ENCODE measurements at places on chromosomes 5 and 9.

DNA sequence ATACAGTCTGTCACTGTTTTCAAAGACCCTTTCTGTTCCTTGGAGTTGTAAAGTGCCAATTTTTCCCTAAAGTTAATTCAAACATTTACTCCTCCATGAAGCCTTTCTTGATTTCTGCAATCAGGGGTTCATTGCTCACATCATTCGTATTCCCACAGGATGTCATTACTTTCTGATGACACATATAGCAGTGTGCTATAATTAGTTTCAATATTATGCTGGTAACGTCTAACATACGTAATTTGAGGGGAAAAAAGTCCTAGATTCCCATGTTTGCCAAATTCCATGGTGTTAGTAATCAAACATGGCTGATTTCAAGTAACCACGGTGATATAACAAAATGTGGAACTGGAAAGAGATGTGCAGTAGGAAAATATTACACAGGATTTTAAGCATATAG is 468.2 kb upstream of the MEF2C start:
- peak; percentile 19 for DNase-seq

DNA sequence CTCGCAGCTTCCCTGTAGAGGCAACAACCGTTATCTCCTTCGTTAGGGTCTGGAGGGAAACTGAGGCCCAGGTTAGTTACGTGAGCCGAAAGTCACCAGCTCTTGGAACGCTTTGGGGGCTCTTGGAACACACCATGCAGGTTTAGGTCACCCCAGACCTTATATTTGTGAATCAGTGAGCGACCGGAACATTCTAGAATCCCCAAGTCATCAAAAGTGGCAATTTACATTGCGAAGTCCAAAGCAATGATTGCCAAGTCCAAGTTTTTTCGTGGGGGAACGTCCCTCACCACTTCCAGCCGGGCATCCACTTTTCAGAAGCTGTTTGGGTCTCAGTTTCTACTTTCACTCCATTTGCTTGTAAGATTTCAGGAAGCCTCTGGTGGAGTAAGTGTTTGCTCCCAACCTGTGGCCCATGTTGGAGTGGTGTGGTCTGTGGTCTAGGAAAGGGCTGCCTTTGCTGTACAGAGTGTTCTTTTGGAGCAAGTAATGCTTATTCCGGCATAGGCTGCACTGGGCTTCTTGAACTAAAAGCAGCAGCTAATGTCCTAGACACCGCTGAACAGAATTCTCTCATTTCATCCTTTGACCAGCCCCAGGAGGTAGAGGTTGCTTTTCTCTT is 32.8 kb upstream of the SPRY4 start:
- no peak for DNase-seq

GRCh38 chr9:131739133-131739958 is 530 bp downstream of the RAPGEF1 start:
- DNase-seq = peak; percentile 80

- DNase-seq = no peak
Observed at GRCh38 chr5:34490506-34491250, 165.4 kb upstream of the RAI14 start.

DNA sequence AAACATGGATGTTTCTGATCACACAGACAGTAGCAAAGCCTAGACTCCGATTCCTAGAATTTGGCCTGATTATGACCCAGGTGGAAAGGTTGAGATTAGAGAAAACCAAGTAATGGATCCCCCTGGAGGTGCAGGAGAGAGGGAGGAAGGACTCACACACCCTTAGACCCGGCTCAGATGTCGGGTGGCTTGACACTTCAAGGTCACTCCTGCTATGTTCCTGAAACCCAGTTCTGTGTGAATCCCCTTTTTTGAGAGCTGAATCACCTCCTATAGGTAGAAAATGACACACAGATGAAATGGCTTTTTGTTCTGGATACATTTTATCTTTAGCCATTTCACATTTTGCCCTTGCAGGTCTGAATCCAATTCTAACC is 192.8 kb downstream of the ARRDC3 start:
- no peak for DNase-seq

GRCh38 chr9:4713849-4714248 is 27.2 kb downstream of the AK3 start:
- no peak for DNase-seq

GRCh38 chr9:75087289-75087823 is 599 bp downstream of the NMRK1 start:
- DNase-seq = peak; percentile 62

GRCh38 chr5:6302684-6303083 is 75.7 kb downstream of the MED10 start:
- no peak for DNase-seq

GRCh38 chr5:155282503-155283107 is 269.1 kb downstream of the KIF4B start:
- DNase-seq = no peak

DNA sequence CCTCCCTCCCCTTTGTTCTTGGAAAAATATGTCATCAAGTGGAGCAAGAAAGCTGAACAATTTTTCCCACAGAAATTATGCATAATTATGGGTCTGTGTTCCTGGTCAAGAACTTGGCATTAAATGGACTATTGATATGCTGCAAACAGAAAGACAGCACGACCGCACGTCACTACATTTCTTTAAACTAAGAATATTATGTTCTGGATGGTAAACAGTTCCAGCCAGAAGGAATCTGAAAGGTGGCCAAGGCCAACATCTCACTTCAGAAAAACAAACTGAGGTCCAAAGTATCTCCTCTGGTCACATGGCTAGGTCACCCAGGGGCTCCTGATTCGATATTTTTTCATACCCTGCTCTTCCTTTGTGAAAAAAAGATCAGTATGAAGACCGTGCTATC is 173.3 kb upstream of the GAS1 start:
- DNase-seq = no peak

DNA sequence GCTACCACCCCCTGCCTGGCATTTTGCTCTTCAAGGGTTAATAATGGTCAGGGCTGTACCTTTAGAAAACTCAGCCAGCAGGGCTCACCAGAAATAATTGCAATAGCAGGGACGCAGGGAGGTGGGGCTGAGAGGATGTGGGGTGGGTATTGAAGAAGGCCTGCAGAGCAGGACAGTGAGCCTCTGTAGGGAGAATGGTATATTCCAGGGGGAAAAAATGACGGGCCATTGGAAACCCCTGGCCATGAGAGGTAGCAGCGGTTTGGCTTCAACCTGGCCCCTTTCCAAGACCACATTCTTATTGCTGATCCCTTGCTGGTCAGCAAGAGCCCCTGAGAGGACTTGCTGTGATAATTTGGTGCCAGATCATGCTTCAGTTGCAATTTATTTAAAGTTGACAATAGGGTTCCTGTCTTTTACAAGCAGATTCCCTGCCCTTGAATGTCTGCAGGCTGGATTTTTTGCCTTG is 36.7 kb upstream of the CTNNA1 start:
- no peak for DNase-seq

GRCh38 chr9:92535940-92536850 is at the start of gene ECM2:
Gene ECM2, minus strand, starts transcription at chr9:92535990. Its CDS starts 13,124 bp downstream, at chr9:92522866.
- DNase-seq = no peak

GRCh38 chr9:136404801-136405136 is 4.8 kb upstream of the SNAPC4 start:
- no peak for DNase-seq

- DNase-seq = no peak
Observed at GRCh38 chr5:109653042-109653441, 36.7 kb upstream of the MAN2A1 start.

- DNase-seq = no peak
Observed at GRCh38 chr5:110880413-110880812, 141.6 kb downstream of the SLC25A46 start.

DNA sequence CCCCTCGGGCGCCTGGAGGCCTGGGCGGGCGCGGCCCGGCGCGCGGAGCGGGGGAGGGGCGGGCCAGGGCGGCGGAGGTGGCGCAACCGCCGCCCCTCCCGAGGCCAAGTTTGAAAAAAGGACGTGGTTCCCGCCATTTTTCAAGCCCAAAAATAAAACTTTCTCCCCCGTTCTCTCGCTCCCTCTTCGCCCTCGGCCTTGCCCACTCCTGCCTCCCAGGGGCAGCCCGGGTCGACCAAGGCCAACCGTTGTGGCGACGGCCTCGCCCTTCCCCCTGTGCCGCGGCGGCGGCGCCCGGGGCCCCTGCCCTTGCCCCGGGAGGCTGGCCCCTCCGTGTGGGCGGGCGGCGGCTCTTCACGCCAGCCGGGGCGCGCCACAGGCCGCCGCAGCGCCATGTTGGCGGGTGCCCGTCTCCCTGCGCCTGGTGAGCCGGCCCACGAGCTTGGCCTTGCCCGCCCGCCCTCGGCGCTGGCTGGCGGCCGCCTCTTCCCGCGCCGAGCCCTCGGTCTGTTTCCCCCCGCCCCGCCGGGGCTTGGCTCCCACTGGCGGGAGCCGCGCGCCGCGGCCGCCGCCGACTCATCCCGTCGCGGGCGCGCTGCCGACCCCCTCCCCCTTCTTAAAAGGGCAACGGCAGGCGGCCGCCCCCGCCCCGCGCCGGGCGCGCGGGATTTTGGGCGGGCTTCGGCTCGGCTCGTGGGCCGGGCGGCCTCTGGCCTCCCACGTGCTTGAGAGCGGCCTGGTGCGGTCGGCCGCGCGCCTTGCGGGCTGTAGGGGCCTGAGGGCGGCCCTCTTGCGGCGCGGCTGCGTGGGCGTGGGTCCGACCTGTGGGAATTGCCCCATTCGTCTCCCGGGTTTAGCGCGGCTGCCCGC is 1.3 kb downstream of the ANP32B start:
- DNase-seq = peak; percentile 85

GRCh38 chr5:180589771-180590542 is 1.3 kb downstream of the SCGB3A1 start:
- no peak for DNase-seq

DNA sequence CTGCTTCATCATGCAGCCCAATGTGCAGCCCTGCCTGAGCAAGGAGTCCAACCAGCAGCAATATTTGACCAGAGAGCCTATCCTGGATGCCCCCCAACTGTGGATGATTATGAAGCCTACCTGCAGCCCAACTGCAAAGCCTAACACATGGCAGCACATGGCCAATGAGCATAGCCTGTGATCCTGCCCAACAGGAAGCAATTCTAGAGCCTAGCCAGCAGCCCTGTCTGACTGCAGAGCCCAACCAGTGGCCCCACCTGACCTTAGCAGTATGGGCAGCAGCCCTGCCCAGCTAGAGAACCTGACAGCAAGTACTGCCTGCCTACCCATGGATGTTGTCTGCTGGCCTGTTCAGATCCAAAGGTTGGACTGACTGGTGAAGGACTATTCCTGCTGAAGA is 97.3 kb upstream of the SH3GL2 start:
- no peak for DNase-seq

DNA sequence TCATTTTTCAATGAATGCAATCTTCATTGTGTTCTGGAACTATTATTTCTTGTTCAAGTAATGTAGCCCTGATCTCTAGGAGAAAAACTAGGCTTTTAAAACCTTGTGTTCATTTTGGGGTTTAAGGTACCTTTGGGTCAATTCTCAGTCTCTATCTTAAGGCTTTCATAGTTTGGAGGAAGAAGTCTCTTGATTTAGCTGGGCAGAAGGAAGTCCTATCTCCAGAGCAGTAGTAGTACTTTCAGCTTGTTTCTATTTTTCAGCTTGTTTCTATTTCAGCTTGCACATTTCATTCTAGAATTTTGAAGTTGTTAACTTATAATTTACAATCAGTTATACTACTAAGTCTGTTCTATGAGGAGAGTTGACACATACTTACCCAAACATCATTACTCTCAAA is 15.2 kb downstream of the CSNK1G3 start:
- no peak for DNase-seq

DNA sequence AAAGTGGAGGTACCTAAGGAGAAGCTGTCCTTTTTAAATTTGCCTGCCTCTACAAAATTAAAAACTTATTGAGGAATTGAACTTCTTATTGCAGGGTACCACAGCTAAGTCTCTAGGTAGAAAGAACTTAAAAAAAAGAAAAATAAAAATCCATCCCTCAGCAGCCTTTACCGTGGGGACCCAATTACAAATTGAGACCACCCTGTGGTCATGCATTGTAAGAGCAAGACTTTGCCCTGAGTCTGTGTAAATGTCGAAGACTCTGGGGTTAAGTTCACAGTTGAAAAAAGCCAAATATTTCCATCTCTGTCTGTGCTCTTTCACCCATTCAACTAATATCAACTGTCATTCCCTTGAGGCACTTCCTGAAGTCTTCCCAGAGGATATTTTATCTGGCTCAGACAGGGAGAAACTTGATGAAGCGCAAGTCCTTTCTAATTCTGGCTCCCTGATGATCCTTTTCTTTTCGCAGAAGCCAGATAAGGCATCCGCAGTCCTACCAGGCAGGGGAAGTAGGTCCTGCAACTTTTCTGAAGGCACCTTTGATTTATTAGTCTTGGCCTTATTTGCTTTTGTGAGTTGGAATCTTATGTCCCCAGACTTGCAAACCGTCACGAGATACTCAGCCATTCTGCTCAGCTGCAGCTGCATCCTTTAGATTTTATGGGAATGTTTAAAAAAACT is 323.8 kb upstream of the WWC1 start:
- no peak for DNase-seq

DNA sequence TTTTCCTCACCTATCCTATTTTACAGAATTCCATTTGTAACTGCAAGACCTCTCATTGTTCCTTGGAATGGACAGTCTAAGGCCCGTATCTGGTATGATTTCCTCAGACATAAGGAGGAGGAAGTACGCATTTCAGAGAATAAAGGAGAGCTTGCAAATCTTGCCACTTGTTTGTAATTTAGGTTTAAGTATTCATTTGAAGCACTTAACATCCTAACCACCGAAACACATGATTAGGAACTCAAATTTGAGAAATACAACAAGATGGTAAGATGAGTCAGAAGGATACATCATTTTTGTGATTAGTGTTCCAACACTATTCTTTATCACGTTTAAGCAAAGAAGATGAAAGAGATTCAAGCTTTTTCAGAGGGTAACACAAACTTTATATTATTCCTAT is 3.9 kb upstream of the ZCCHC9 start:
- DNase-seq = no peak

DNA sequence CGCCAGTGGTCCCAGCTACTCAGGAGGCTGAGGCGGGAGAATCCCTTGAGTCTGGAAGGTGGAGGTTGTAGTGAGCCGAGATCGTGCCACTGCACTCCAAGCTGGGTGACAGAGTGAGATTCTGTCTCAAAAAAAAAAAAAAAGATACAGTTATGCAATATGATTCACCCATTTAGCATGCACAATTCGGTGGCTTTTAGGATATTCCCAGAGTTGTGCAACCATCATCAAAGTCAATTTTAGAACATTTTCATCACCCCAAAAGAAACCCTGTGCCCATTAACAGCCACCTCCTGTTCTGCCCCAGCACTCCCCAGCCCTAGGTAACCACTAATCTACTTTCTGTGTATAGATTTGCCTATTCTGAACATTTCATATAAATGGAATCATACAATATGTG is 4.3 kb upstream of the DHFR start:
- DNase-seq = peak; percentile 44

DNA sequence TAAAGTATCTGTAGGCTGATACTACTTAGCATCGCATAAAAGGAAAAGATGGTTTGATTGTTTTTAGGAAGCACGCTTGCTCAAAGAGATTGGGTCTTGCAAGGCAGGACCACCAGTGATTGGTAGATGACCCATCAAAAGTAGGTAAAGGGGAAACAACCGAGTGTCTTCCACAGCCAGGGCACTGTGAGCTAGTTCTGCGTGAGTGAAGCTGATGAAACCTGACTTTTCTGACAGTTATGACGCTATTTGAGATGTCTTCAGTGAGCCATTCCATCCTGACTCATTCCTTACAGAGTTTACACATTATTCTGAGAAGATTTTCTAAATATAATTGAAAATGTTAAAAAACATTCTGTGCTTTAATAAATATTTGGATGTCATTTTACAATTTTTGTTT is 49.7 kb downstream of the BASP1 start:
- DNase-seq = peak; percentile 30

- DNase-seq = peak; percentile 63
Observed at GRCh38 chr5:126656401-126657007, 55.8 kb downstream of the PHAX start.

GRCh38 chr5:150523472-150524350 is 15.8 kb downstream of the NDST1 start:
- DNase-seq = peak; percentile 65

GRCh38 chr9:19470567-19470966 is 61.8 kb downstream of the ACER2 start:
- no peak for DNase-seq

Data from suppressor macrophage treated with lipopolysaccharide for 4 hours (primary cell).